ENCODE measurements at places on chromosomes 16 and 17. TPM values are rescaled to one million over a fixed set of nuclear protein-coding genes. Genes with fewer than 3 reads are reported as not detected.

HOXB2 gene
- total RNA-seq: 21.1 TPM

LRRC37A gene
- 0.51 TPM for total RNA-seq

DNA sequence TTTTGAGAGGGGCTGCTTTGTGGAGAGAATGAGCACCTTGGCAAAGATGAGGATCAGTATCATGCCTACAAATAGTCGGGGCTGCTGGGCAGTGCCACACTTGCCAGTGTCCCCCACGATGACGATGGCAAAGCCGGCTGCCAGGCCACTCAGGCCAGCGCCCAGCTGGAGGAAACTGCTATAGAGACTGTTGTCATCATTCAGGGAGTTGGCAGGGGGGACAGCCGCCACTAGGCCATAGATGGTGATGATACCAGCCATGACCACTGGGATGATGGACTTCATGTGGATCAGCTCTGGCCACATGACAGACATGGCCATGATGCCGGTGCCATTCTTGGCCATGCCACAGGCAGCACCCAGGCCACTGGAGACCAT, 23.8 kb downstream of the MINK1 start:
- DNase-seq: no peak

GRCh38 chr17:82225368-82226029, 3.3 kb upstream of the SLC16A3 start:
- DNase-seq: no peak

NRN1L gene
- total RNA-seq: 0.46 TPM

SLFN11 gene
- total RNA-seq: 2.1 TPM

RNF112 gene
- not detected for total RNA-seq

GRCh38 chr16:86640265-86640843, 62.0 kb downstream of the FOXL1 start:
- no peak for DNase-seq

- DNase-seq: no peak
These were observed 17.7 kb downstream of the CCL17 start for GRCh38 chr16:57422026-57422944.

DNA sequence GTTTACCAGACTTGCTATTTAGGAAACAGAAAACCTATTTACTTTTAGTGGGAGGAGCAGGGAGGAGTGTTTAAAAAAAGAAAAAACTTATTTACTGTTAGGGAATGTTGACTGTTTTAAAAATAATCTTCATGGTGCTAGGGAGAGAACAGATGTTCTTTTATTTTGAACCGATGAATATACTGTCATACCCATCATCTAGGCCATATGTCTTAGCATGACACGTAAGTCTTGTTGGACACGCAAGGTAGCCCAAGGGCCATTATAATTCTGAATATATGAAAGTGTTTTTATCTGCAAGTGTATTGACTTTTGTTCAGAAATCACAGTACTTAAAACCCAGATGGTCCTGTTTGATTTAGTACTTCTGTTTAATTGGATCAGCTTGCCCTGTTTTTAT, 11.6 kb downstream of the WIPF2 start:
- DNase-seq: no peak

DNA sequence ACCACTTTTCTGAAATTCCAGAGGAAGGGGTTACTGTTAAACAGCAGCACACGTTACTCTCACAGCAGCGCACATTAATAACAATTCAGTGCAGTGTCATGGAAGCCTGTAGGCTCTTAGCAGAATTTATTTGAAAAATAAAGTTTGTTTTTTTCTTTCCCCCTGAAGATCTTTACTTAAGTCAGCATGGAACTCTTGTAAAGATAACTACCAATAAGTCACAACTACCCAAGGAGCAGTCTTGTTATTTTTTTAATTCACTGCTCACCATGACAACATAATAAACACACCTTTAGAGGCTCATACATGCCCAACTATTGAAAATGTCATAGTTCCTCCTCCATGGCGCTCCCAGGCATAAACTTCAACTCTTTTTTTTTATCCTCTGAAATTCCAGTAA, 31.8 kb upstream of the PSMD7 start:
- no peak for DNase-seq

DNA sequence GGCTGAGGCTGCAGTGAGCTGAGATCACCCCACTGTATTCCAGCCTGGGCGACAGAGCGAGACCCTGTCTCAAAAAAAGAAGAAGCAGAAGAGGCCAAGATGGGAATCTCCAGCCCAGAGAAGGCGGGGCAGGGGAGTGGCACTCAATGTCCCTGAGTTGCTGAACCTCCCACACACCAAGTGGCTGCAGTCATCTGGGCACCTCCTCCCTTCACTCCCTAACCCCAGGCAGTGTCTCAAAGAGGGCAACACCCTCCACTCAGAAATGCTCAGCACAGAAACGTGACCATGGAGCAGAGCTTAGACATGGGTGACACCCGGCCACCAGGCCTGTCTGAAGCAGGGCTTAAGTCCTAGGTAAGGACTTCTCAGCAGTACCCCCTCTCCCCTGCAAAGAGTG, 36.3 kb upstream of the BCAR1 start:
- DNase-seq: no peak

TNFSF13 gene
- 5.2 TPM for total RNA-seq

DNA sequence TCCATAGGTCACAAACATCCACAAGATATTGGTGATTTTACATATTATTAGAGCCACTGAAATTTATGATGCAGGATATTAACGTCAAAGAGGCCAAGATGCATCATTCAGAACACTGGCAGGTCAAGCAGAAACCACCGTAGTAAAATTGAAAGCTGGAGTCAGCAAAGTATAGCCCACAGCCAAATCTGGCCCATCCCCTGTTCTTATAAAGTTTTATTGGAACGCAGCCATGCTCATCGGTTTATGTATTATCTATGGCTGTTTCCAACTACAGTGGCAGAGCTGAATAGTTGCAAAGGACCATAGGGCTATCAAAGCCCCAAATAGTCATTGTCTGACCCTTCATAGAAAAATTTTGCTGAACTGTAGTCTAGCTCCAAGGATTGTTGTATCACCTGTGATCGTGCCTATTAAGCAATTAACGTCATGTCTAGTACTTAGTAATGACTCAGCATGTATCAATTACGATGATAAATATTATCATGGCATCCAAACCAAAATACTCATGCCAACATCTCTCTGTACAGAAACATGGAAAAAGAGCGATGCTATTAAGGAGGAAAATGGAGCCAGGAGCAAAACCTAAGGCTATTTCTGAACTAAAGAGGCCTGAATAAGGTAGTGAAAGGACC, 165.6 kb downstream of the IRX3 start:
- DNase-seq: no peak

GRCh38 chr16:90031186-90031930, 12.1 kb upstream of the DBNDD1 start:
- DNase-seq: no peak

TEX14 gene
- not detected for total RNA-seq

GRCh38 chr17:44940768-44941167, 6.8 kb downstream of the KIF18B start:
- DNase-seq: no peak

DNA sequence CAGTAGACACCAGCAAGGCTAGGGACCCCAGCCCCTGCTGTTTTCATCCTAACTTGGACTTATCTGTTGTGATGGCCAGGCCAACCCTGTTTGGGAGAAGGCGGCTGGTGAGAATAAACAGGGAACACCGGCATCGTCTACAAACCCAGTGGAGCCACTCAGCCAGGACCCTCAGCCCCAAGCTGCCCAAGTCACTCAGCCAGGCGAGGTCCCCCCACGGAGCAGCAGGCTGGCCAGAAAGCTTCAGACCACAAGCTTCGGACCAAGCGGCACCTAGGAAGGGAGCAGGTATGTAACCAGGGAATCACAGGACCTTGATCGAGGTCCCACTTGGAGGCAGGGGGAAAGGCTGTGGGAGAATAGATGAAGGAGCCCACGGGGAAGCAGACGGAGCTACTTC, 23.4 kb downstream of the RBFOX3 start:
- DNase-seq: no peak

DNA sequence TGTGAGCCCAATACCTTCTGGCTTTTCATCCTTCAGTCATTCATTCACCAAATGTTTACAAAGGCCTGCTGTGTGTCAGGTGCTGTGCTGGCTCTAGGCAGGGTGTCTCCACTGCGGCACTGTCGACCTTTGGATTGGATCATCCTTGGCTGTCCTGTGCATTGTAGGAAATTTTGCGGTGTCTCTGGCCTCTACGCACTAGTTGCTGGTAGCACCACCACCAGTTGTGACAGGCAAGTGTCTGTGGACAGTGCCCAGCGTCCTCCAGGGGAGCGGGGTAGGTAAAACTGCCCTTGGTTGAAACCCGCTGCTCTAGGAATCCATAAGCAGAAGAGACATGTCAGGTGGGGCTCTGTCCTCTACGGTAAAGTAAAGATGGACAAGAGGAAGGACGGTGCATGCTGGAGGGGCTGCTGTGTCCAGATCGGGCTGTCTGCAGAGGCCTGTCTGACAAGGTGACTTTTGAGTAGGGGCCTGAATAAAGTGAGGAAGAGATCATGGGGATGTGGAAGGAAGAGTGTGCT, 123.7 kb downstream of the SNX29 start:
- DNase-seq: no peak

SALL1 gene
- total RNA-seq: 17.4 TPM

DNA sequence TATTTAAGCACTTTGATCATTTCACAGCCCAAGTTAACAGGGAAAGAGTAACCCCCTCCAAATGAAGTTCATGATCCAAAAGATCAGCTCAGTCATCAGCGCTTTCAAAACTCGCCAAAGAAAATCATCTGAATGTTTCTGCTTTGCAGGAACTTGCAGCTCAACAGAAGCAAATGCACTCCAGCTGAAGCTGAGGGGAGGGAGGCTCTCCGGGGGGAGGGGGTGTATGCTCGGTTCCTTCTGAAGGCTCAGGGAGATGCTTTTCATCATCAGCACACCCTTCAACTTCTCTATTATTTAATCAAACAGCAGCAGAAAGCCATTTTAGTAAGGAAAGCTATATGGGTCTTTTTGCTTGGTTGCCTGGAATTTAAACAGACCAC, 24.4 kb upstream of the ERN1 start:
- DNase-seq: no peak

SULT1A2 gene
- total RNA-seq: 0.17 TPM

LGALS9B gene
- not detected for total RNA-seq

DNA sequence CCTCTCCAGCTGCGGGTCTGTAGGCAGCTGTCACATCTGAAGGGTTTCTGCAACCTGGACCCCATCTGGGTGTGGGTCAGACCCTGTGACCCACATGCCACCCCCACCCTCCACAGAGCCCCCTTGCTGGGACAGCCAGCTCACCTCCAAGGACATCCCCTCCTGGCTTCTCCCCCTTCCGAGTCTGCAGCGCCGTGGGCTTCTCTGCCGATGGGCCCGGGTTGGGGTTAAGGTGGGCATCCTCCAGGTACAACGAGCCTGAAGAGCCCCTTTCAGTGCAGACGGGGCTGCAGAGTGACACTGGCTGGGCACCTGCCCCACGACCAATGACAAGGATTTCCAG, 28.9 kb downstream of the OR1D5 start:
- DNase-seq: no peak

DNA sequence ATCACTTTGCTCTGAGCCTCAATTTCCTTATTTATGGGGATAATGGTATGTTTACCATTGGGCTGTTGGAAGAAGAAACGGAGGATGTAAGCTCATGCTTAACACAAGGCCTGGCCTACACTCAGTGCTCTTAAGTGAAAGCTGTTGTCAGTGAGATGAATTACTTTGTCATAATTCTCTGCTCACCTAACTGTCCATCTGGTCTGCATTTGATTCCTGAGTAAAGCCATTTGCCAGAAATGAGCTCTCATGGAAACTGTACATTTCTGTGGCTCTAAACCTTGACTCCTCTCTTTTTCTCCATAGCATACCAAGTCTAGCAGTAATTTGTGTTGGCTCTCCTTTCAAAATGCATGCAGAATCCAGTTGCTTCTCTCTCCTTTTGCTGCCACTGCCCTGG, 445.7 kb downstream of the UTP18 start:
- no peak for DNase-seq

DNA sequence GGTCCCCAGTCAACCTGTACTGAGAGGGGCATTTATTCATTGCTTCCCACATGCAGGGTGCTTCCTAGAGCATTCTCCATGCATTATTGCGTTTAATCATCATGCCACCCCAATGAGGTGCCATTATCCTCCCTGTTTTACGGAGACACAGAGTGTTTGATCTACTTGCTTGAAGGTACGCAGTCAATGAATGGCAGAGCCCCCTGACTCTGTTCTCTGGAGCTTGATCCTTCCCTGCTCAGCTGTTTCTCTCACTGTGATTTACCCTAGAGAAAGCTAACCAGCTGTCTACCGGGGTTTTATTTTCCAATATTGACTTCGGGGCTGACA, 117.2 kb downstream of the PRKCB start:
- no peak for DNase-seq

- no peak for DNase-seq
These were observed at the start of gene PNMT for GRCh38 chr17:39667945-39668924. TSS of gene PNMT (plus strand) at chr17:39668453. CDS start at chr17:39668476, 23 bp downstream.
